ENCODE measurements at places on chromosomes 4 and X.

DNA sequence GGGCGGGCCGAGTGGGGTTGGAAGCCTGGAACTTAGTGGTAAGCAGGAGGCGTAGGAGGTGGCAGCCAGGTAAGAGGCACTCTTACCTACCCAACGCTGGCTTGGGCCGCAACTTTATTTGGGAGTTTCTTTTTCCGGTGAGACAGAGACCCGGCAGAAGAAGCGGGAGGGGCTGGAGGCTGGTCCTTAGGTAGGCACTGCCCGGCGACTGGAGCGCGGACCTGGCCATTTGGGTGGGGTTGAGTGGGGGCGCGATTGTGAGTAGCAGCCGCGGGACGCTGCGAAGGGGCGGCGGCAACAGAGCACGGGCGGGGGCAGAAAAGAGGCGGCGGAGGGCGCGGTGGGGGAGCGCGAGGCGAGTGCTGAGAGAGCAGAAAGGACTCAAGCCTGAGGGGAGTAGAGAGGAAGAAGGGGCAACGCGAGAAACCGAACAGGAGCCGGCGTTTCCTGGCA lies 334 bp upstream of the POU4F2 start:
- no peak for DNase-seq

- no peak for DNase-seq
These were observed 340.3 kb downstream of the ZNF674 start for GRCh38 chrX:46204721-46205422.

DNA sequence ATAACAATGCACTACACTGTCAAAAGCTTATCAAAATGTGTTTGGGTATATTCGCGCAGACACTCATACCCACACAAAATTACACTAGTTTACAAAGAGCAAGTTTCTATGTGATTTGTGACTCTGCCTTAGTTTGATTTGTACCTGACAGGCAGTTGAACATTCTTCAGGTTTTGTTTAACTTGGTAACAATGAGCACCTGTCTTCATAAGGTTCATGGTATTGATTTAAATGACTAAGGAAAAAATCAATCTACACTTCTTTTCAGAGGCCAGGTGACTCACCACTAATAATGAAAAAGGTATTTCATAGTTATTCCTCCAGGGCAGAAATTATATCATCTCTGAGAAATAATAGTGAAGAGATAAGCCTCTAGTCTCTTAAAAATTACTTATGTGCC lies 1114.6 kb upstream of the AGA start:
- no peak for DNase-seq

DNA sequence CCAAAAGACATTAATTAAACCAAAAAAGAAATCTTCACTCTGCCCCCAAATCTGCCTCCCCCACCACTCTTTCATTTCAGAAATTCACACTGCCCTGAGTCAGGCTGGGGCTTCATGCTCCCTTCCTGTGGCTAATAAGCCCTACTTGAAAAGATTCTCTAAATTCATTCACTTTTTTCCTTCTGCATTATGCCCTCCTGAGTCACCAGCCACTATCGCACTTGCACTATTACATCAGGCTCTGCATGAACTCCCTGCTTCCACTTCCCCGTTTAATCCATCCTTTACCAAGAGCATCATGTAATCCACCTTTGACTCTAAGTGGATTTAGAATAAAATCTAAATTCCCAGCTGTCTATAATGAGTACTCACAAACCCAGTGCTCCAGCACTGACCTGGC lies 295.4 kb upstream of the KLF3 start:
- DNase-seq, result no peak

- DNase-seq, result no peak
These were observed 65.6 kb downstream of the USO1 start for GRCh38 chr4:75790024-75790423.

DNA sequence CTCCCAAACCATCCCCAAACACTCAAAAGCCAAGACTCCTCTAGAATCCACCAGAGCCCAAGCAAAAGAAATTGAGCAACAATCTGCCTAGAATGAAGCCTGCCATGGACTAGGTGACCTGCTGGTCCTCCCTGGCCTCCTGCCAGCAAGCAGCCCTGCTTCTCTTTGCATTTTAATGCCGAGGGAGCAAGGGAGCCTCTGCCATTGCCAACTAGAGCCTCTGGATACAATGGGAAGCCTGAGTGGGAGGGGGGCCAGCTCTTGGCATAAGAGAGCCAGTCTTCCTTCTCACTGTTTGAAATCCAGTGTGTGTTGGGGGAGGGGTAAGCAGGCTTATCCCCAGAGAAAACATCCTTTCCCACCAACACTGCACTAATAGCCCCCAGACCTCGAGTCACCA lies 1.5 kb upstream of the GDPD2 start:
- DNase-seq, result no peak

- DNase-seq, result peak; percentile 11
These were observed 411.0 kb upstream of the NDST3 start for GRCh38 chr4:117623326-117623725.

GRCh38 chrX:16039363-16039762 lies 84.0 kb upstream of the GRPR start:
- no peak for DNase-seq

DNA sequence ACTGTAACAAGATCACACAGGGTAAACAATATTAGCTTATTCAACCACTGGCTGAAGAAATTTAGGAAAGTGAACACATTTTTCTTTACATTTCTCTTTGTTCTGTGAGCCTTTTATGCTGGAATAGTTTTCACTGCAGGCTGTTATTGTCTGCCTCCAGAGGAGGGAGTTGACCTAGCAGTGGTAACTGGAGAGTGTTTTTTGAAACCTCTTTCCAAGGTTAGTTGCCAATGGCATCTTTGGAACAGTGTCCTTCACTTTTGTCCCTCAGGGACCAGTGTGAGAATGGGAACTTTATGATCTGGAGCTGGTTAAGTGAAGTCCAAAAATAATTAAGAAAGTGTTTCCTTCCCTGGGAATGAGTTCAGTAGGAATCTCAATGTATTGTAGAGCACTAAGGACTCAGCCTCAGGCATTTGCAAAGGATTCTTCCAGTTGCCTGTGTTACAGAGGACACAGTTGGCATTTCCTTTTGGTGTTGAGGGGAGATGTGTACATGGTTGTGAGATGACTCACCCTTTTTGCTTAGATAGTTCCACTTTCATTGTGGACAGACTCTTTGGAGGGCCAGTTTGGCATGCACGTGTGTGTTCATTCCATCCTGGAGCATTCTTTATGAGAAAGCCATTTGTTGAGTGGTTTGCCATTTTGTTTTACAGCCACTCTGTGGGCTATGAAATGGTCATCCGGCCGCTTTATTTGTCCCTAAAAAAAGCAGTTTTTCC lies 61.3 kb downstream of the AR start:
- DNase-seq, result peak; percentile 57

DNA sequence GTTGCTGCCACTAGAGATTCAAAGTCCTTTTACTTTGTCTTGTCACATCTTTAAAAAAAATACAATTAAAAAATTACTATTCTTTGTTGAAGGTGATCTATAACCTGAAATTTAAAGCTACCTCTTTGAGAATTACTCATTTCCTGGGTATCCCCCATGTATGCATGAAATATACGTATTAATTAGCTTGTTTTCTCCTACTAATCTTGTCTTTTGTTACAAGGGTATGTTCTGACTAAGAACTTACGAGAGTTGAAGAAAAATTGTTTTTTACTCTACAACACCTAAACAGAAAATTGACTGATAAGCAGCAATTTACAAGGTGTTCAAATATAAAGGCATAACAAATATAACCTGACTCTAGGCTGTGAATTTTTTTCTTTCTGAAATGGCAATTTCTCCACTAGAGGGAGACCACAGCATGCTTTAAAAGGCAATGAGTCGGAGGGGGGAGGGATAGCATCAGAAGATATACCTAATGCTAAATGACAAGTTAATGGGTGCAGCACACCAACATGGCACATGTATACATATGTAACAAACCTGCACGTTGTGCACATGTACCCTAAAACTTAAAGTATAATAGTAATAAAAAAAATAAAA lies 249.6 kb downstream of the OPHN1 start:
- no peak for DNase-seq

GRCh38 chr4:47462799-47463234 lies 685 bp downstream of the COMMD8 start:
- no peak for DNase-seq

- no peak for DNase-seq
These were observed 3.7 kb upstream of the BEX4 start for GRCh38 chrX:103211012-103211715.

GRCh38 chrX:8897259-8897658 lies 96.1 kb upstream of the FAM9A start:
- no peak for DNase-seq

DNA sequence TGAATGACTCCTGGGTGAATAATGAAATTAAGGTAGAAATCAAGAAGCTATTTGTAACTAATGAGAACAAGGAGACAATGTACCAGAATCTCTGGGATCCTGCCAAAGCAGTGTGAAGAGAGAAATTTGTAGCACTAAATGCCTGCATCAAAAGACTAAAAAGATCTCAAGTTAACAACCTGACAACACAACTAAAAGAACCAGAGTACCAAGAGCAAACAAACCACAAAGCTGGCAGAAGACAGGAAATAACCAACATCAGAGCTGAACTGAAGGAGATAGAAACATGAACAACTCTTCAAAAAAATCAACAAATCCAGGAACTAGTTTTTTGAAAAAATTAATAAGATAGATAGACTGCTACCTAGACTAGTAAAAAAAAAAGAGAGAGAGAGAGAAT lies 8.4 kb downstream of the CFAP299 start:
- DNase-seq, result no peak

DNA sequence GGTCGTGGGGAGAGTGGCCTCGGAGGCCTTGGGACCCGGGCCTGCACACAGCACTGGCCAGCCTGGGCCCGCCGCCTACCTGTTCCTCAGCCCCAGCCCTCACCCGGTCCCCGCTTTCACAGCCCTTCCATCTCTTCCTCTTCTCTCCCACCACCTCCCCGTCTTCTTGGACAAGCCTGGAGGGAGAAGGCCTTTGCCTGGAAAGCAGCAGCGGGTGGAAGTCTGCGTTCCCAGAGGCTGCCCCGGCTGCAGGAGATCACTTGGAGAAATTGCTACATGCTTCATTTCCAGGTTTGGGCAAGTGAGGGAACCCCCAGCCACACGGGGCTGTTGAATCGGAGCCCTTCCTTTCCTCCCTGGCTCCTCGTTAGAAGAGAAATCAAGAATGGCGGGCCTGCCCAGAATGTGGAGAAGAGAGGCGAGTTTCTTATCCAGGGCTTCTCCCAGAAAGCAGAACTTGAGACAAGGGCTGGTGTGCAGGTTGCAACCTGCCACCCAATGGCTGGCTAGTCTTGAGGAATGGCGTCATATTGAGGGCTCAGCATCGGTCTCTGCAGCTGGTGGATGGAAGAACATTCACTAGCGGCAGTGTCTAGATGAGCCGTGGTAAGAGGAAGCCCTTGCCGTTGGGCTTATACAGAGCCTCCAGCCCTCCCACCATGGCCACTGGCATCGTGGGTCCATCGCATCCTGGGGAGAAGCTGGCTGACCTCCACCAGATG lies 1.2 kb upstream of the PDZD4 start:
- DNase-seq, result no peak

DNA sequence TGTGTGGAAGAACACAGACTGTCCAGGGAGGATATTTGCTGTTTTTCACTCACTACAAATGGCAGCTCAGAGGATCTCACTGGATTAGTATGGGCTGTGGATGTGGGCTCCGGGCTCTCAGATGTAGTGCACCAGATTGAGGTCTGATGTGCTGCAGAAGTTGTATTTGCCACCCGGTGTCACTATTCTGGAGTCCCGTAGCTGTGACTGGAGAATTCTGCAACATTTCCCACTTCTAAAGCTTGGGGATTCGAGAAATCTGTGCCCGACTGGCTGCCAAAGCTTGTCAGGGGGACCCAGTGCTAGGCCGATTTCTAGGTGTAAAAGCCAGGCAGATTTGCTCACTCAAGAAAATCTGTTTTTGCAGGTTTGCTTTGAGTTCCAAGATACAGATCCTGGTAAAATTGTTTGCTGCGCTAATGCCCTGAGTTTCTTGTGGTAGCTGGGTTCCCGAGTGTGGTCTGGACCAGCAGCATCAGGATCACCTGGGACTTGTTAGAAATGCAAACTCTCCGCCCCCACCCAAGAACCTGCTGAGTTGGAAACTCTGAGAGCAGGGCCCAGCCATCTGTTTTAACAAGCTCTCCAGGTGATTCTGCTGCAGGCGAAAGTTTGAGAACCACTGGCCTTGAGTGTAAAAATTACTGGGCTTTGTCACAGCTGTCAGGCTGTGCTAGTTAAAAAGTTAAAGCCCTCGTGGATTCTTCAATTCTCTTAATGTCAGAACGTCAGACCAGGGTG lies 18.1 kb downstream of the KIT start:
- DNase-seq, result no peak

GRCh38 chr4:177401658-177402273 lies 40.5 kb downstream of the AGA start:
- no peak for DNase-seq

- no peak for DNase-seq
These were observed 114.4 kb upstream of the NOCT start for GRCh38 chr4:138901177-138901576.

- no peak for DNase-seq
These were observed 49.3 kb downstream of the SLC10A7 start for GRCh38 chr4:146472404-146472803.

DNA sequence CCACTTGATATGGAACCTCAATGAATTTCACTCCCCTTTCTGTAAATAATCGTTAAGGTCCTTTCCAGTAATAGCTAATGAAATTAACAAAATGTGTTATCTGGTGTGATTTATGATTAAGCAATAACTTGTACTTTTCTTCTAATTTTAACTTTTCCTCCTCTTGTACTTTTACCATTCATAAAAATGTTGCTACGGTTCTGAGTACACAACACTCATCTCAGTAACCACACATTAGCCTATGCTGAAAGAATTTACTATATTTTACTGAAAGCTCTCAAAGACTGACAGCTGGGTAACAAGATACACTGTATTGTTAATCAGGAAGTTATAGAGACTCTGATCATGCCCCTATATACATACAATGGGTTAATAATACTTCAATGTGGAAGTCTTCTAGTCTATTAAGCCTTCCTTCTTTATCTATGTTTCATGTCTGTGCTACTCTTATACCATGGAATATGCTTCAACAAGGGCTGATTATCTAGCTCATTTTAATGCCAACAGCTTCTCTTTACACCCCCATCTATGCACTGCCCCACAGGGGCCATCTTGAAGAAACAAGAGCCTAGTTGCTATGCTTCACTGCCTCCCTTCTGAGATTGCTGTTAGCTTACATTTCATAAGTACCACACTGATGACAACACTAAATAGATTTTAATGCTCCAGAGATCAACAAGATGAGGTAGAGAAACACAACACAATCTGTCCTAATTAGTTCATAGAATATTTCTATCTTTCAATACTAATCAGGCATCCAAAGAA lies 39.1 kb downstream of the LAMP2 start:
- DNase-seq, result no peak

GRCh38 chr4:168480931-168481611 lies 779 bp upstream of the DDX60L start:
- peak; percentile 53 for DNase-seq
